ENCODE measurements at places on chromosomes 1 and 21.

DNA sequence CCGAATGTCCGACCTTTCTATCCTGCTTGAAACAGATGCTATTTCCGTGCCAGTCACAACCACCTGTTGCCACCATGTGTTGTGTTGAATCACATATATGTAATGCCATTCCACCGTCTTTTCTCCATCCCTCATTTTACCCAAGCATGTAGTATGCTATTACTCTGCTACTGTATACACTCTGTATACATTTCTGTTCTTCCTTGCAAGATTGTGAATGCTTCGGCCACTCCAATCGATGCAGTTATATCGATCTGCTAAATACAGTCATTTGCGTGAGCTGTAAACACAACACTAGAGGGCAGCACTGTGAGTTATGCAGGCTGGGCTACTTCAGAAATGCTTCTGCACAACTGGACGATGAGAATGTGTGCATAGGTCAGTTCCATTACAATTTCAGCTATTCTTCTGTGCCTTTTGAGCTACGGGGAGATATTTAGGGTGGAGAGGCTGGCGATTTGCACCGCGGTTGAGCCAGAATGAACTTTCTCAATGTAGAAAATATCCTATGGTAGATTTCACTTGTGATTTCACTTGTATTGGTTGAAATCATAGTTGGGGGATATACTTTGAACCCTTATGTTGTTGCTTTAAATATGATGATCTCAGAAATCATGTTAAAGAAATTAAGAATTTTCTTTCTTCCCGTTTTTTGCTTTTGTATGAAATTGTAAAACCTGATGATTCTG, 289.8 kb downstream of the NTNG1 start:
- DNase-seq, result no peak

GRCh38 chr1:235265900-235266299, 62.1 kb downstream of the ARID4B start:
- no peak for DNase-seq

GRCh38 chr1:208238710-208239472, 5.3 kb downstream of the PLXNA2 start:
- DNase-seq, result no peak

DNA sequence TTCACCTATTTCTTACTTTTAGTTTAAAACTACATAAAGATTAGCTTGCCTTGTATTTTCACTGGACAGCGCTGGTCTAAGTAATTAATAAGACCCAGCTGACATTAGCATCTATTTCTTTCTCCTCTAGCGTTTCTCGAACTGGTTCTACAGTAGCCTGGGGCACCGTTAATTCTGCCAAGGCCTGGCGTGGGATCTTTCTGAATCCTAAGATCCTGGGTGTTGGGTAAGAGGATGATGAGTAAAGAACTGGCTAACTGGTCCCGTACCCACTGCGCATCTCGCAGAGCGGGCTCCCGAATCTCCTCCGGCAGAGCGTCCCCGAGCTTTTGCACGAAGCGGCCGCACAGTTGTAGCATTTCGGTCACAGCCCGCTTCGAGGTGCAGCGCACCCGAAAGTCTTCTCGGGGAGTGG, 309 bp downstream of the NSL1 start:
- DNase-seq, result peak; percentile 93

GRCh38 chr1:99986656-99987225, 16.9 kb downstream of the SLC35A3 start:
- DNase-seq, result no peak

- no peak for DNase-seq
Measured at GRCh38 chr1:107787299-107787698, 177.7 kb downstream of the VAV3 start.

Data from esophagus muscularis mucosa (tissue), 4 donors.